ENCODE measurements at places on chromosomes 6 and 20.

DNA sequence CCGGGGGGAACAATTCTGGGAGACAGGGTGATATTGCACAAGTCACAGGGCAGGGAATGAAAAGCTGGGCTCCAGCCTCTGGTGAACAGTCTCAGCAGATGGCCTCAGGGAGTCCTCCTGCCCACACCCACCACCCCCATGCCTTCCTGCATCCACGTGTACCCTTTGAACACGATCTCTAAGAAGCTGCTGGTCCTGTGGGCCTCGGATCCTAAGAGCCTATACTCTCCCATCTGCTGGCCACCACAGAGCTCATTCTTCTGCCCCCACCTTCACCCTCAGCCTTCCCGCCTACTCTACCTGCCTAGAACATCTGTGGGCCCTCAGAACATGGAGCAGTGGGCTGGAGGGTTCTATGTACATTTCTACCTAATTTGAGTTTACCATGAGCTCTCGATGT is 60.3 kb downstream of the TRERF1 start:
- DNase-seq, result no peak

- DNase-seq, result peak; percentile 46
Observed at GRCh38 chr20:34363465-34364222, 571 bp downstream of the ITCH start.

GRCh38 chr6:14089224-14089623 is 28.3 kb upstream of the CD83 start:
- DNase-seq, result no peak

- DNase-seq, result peak; percentile 54
Observed at GRCh38 chr20:46021361-46022359, 7.4 kb upstream of the SLC12A5 start.

- DNase-seq, result no peak
Observed at GRCh38 chr20:9160331-9160730, 91.4 kb downstream of the PLCB4 start.

DNA sequence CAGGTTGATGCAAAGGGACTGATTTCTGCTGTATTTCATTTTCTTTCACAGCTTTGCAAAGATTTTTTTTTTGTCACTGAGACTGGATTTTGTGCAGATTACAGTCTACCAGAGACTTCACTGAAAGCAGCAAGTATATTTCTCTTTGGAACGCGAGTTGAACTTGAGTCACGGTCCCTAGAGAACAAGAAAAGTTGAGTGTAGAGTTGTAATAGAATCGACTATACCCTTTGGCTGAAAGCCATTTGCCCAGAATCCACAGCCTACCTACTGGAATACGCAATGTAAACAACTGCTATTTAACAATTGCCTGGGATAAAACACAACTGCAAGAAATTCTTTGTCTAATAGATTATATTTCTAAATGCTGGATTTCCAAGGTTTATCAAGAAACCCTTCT is 520.6 kb downstream of the HDGFL1 start:
- no peak for DNase-seq

- DNase-seq, result no peak
Observed at GRCh38 chr6:16704401-16705045, 56.7 kb downstream of the ATXN1 start.

DNA sequence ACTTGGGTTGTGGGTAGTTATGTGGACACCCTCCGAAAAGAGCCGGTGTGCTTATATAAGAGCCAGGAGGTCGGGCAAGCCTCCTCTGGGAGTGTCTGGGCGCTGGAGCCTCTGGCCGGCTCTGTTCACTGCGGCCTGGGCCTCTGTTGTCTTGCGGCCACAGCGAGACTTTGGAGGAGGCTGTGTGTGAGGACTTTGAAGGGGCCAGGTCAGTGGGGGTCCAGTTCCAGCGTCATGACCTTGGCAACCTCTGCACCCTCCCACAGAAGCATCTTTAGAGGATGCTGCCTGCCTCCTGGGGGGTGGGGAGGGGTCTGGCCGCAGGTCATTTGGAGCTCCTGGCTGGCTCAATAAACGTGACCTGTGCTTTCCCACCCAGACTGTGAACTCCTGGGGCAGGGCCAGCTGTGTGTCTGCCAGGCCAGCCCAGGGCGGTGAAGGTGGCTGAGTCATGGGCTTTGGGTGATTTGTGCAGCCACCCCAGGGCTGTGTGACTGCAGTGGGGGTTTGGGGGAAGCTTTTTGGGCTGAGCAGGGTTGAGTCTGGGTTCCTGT is 1.2 kb downstream of the TCEA2 start:
- peak; percentile 67 for DNase-seq

GRCh38 chr20:44928595-44928994 is 18.7 kb downstream of the PABPC1L start:
- DNase-seq, result no peak
